ENCODE measurements at places on chromosomes 2 and 18. TPM values are rescaled to one million over a fixed set of nuclear protein-coding genes. Genes with fewer than 3 reads are reported as not detected.

DNA sequence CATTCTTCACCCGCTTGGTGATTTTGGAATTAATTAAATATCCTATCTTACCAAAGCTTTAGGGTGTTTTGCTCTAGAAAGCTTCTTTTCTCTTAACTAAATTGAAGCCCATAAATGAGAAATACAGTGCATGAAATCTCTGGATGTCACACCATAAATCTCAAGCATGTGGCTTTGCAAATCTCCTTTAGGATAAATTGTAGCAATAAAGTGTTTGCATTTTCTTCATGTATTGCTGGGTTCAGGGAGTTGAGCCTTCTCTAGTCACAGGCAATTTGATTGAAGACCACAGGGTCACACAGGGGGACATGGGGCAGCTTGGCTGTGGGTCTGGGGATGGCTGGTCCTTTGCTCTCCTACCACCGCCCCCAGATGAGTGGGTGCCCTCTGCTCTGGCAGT is 364.2 kb downstream of the CLIP4 start:
- no peak for DNase-seq

GRCh38 chr2:24050041-24050979 is 769 bp downstream of the FKBP1B start:
- peak; percentile 51 for DNase-seq

GRCh38 chr2:658426-658825 is 18.8 kb downstream of the TMEM18 start:
- DNase-seq: no peak

- no peak for DNase-seq
Measured at GRCh38 chr2:152497481-152498052, 162.6 kb downstream of the FMNL2 start.

DNA sequence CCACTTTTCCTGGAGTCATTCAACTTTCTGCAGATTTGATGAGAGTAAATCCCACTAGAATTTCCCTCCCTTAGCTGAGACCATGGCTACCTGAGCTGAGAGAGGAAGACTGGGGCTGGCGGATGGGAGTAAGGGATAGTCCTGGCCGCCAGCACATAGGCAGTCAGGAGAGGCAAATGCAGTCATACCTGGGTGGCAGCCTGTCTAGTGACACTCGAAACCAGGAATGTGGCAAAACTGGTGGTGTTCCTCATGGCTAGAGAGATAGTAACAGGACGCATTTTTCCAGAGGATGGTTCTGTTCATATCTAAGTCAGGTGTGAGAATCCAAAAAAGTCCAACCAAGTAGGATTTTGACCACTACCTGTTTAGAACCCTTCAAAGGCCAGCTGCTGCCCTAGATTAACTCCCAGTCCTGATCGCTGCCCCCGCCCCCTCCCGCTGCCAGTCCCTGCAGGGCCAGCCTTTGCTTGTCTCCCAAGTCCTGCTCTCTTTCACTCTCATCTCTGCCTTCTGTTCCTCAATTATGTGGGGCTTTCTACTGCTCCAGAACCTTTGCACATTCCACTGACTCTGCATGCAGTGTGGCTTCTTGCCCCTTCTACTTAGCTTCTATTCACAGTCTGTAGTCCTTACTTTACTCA is 17.4 kb upstream of the SCG2 start:
- DNase-seq: no peak

DNA sequence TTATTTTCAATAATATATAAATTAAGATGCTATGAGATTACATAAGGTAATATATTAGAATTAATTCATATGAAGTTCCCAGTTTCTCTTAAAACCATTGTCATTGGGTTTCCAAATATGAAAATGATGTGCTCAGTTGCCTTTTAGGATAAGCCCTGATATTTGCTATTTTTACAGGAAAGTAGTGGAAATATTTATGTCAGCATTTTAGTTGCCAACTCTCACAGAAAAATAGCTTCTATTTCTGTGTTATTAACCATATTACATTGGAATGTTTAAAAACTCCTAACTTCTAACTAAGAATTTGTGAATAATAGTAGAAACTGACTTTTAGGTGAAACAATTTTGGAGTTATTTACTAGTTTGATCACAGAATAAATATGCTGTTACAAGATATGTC is 74.0 kb downstream of the TMX3 start:
- no peak for DNase-seq

- no peak for DNase-seq
Measured at GRCh38 chr2:184444217-184444616, 154.1 kb upstream of the ZNF804A start.

DNA sequence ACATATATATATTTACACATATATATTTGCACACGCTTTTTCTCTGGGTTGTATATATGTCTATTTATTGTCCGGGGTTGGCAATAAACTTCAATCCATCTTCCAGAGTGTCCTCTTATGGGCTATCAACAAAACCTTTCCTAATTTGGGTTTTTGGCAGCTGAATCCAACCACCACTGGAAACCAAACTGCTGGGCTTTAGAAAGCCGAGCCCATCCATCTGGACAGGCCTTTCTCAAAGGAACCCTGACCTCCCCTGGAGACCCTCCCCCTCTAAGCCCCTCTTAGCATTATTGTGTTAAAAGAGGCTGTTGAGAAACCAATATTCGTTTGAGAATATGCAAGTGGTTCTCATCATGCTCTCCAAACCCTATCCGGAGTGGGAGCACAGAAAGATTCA is 153.6 kb downstream of the NRP2 start:
- no peak for DNase-seq

- no peak for DNase-seq
Measured at GRCh38 chr2:10773821-10774341, 38.7 kb downstream of the PDIA6 start.

- no peak for DNase-seq
Measured at GRCh38 chr2:67416136-67416535, 19.0 kb downstream of the ETAA1 start.

DNA sequence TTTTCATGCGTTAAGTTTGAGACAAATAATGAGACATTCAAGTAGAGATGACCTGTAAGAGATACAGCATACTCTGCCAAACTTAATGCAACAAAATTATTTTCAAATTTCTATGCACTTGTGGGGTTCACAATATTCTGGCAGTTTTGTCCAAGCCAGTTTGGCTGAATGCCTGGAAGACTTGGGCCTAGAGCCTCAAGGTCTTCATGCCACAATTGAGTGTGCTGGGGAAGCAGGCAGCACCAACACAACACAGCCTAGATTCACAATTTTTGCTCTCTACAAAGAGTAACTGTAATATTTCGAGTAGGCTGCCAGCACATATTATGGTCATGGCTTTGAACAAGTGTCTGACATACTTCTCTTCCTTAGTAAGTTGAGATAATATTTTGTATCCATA is 461.4 kb upstream of the SPHKAP start:
- no peak for DNase-seq

GRCh38 chr18:45652303-45653080 is 37.2 kb downstream of the SLC14A2 start:
- no peak for DNase-seq

GRCh38 chr18:75658330-75658729 is 230.8 kb upstream of the SMIM21 start:
- no peak for DNase-seq

DNA sequence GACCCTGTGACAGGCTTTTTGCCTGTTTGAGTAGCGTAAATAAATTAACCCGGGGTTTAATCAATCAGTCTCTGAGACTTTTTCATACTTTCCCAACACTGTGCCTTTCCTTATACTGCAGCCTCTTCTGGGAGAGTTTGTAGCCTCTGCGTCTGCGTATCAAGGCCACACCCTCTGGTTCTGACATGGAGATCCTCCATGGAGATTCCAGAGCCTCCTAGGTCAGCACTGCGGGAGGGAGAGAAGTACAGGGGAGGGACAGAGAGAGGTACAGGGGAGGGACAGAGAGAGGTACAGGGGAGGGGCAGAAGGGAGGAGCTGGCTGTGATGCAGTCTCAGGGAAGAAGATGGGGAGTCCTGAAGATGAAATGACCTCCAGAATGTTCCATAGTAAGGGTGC is 166.0 kb downstream of the ARL4C start:
- no peak for DNase-seq

GRCh38 chr2:191177751-191178736 is 27.2 kb upstream of the STAT4 start:
- no peak for DNase-seq

DNA sequence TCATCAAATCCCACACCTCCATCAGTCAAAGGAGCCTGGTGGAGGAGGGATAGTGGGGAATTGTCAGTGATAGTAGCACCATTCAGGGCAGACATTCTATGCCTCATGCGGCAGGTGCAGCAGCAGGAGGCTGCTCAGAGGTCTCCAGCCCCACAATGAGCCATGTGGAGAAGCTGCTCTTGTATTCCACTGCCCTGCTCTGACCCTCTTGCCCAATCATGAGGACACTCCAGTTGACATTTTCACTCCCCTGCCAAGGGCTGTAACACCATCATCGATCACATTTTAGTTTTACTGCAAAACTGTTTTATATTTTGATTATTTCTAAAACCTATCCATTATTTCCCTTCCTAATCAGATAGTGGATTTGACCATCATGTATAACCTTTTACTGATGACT is 487.6 kb upstream of the KLHL29 start:
- DNase-seq: no peak

GRCh38 chr18:62386601-62387000 is 61.5 kb downstream of the TNFRSF11A start:
- no peak for DNase-seq

GRCh38 chr2:165627470-165627869 is 158.0 kb downstream of the CSRNP3 start:
- no peak for DNase-seq

DNA sequence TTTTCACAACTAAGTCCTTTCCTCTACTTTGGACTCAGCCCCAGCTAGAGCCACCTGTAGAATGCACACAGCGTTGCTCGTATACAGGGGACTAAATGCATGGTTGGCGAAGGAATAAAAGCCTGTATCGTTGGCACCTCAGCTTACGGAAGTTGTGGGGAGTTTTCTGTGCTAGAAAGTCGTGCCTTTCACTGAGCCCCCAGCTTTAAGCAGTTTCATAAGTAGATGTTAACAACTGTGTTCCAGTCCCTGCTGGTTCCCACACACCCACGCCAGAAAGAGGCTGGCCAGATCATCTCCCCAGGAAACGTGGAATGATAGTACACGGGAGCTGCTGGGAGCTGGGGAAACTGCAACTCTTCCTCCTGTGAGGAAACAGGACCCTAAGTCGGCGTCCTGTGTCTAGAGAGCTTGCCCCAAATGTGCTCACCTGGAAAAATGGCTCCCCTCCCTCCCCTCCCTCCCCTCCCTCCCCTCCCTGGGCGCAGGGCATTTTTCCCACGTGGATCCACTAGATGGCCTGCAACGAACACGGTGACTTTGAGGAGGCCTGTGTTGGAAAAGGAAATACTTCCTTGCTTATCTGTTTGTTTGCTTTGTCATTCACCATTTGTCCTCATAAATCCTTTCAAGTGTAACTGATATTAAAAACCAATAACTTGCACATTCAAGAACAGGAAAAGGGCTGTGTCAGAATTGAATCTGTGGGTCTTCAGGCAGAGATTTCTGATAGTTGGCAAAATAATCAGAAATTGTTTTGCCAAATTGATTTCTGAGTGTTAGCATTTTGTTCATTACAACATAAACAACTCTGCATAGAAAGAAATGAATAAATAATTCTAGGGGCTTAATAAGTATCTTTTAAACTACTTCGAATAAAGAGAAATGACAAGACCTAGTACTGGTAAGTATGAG is 43.9 kb upstream of the RFX8 start:
- DNase-seq: no peak

- DNase-seq: no peak
Measured at GRCh38 chr18:58337686-58338085, 291.2 kb downstream of the ALPK2 start.

- no peak for DNase-seq
Measured at GRCh38 chr2:138028538-138028937, 64.3 kb downstream of the HNMT start.

GRCh38 chr2:60595953-60596352 is 42.5 kb upstream of the BCL11A start:
- DNase-seq: no peak

CLEC4F gene
- not detected for polyA plus RNA-seq

RAMP1 gene
- 423 TPM for polyA plus RNA-seq

GPR45 gene
- polyA plus RNA-seq: not detected

NCKAP5 gene
- not detected for polyA plus RNA-seq

REG3G gene
- polyA plus RNA-seq: 0.13 TPM

KLHL30 gene
- 3.5 TPM for polyA plus RNA-seq

CAVIN2 gene
- 5.9 TPM for polyA plus RNA-seq

WDR43 gene
- polyA plus RNA-seq: 17.3 TPM

VWC2L gene
- not detected for polyA plus RNA-seq

GTF2A1L gene
- not detected for polyA plus RNA-seq

ITSN2 gene
- 26.7 TPM for polyA plus RNA-seq

ANKRD23 gene
- polyA plus RNA-seq: 5.3 TPM
